ENCODE measurements at places on chromosomes 6 and 20.

- DNase-seq, result no peak
Observed at GRCh38 chr6:11810039-11810541, 31.5 kb upstream of the ADTRP start.

DNA sequence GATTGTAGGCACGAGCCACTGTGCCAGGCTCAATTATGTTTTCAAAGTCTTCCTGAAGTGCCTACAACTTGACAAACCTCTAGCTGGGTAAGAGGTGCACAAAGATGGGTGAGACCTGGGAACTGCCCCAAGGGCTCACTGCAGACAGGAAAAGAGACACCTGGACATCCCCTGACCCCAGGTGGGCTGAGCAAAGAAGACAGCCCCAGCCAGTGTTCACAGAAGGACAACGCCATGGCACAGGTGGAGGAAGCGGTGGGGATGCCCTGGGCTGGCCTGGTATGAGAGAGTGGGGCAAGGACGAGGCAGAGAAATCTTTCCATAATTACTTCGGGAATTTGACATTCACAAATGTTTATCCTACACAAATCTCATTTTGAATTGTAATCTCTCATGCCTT lies 278.9 kb downstream of the SMOC2 start:
- no peak for DNase-seq

GRCh38 chr6:129342796-129343195 lies 367.2 kb downstream of the ARHGAP18 start:
- DNase-seq, result no peak

GRCh38 chr6:15061180-15061641 lies 184.7 kb upstream of the JARID2 start:
- no peak for DNase-seq

- peak; percentile 83 for DNase-seq
Observed at GRCh38 chr20:62832212-62832922, 15.5 kb downstream of the COL9A3 start.

DNA sequence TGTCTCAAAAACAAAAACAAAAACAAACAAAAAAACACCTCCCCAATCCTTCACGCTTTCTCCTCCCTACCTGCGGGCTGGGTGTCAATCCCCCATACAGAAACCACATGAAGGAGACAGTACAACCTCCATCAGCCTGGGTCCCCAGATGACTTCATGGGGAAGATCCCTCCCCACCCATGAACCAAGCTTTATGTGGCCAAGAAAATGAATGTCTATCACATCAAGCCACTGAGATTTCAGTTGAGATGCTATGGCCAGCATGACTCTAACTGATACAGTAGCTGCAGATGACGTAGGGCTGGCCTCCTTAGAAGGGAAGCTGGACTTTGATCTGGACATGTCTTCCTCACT lies 21.2 kb upstream of the BNIP5 start:
- DNase-seq, result no peak

DNA sequence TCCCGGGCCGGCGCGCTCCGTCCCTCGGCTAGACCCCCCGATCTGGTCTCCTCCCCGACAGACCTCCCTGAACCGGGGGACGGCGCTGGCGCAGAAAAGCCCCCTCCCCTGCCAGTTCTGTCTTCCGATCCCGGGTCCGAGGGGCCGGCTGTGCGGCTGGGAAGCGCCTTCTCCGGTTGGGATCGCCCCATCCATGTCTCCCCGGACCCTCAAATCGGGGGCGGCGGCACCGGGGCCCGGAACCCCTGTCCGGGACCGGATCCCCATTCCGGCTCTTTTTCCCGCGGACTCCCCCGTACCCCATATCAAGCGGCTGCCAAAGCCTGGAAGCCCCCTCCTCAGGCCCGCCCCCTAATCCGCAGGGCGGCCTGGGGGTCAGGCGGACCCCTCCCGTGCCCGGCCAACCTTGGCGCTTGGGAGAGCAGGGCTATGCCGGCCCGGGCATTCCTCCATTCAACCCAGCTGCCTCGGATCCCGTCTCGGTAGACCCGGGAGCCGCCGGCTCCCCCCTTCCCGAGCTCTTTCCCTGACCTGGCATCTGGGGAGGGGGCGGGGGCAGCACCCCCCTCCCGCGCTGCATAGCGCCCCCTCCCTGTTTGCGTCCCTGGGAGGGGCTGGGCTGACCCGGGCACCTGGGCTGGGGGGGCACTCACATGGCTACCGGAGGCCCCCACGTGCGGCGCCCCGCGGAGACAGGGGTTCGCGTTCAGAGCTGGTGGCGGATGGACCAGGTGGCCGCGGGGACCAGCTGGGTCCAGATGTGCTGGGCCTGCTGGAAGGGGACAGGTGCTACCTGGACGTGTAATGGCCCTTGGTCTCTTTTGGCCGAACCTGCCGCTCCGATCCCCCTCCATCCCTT lies 643 bp downstream of the DLGAP4 start:
- DNase-seq, result no peak

GRCh38 chr20:44342248-44342647 lies 5.4 kb downstream of the R3HDML start:
- DNase-seq, result no peak

DNA sequence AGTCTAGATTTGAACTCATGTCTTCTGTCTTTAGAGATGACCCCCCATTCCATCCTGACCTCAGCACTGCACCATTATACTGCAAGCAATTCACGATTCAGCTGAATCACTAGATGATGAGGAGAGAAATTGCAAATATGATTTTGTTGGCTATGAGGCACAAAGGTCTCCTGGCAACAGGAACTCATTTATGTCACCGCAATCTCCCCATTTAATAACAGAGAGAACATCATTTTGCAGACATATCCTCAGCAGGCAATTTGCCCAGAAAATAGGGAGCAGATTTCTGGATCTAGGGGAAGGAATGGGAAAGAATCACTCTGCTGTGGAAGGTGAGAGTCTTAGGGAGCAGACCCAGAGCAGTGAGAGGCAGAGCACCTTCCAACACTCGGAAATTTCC lies 303.0 kb downstream of the PAX1 start:
- DNase-seq, result no peak

- no peak for DNase-seq
Observed at GRCh38 chr6:131807644-131808459, at the start of gene ENPP1. ENPP1 (plus strand) TSS chr6:131808020; CDS start chr6:131808036, 16 bp downstream.

- no peak for DNase-seq
Observed at GRCh38 chr6:159608961-159609651, 83.9 kb downstream of the SOD2 start.

DNA sequence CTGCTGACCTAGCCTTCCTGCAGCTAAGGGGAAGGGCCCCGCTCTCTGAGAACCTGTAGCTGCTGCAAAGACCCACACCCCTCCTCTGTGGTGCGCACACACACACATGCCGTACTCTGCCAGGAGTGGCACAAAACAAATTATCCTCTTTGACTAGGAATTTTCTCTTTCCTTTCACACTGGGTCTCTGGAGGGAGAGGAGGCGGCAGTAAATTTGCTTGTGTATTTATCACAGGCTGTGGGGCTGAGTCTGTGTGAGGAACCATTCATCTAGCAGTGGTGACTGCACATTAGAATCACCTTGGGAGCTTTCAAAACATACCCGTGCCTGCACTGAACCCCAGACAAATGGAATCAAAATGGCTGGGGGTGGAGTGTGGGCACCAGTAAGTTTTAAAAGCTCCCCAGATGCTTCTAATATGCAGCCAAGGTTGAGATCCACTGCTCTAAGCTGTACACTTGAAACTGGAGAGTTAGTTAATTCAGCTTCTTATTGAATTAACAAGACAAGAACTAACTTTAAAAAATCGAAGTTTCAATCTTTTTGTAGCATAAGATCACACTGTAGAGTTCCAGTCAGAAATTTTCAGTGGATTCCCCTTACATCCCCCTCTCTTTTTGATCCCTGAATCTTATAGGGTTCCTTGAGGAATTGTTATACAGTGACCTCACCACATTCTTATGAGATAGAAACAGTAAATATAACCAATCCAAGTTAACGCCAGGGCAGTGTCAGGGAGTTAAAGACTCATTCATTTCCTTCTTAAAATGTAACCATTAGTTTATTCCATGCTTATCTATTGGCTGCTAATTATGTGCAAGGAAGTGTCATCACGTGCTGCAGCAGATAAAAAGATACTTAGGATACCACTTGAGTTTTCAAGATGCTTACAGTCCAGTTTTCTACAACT lies 29.8 kb upstream of the GMDS start:
- no peak for DNase-seq

DNA sequence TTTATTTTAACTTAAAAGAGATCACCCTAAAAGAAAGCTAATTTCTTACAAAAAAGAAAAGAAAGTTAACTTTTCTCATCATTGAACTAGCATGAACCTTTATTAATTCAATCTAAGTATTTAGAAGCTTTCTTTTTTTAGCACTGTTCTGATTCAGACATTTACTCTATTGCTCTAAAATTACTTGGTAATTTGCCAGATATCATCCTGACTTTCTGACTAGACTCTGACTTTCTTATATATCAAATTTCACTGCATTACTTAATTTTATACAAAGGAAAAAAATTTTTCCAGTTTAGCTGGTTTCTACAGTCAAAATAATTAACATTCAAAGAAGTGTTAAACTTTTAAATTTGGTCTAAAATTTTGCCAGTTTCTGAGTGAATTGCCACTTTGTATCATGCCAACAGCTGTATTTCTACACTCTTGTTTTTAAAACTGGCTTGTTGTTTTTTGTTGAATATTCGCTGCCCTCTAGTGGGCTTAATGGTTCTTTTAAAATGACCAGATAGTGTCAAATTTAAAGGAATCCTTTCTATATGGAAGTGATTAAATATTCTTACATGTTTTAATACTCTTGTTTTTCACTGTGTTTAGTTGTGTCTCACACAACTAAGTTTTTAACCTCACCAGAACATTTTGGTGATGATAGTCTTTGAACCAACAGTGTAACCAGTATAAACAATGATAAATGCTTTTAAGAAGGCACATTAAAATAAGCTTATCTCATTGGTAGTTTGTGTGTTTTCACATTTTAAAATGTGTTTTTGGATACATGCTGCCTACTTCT lies 102.0 kb downstream of the POPDC3 start:
- peak; percentile 2 for DNase-seq

DNA sequence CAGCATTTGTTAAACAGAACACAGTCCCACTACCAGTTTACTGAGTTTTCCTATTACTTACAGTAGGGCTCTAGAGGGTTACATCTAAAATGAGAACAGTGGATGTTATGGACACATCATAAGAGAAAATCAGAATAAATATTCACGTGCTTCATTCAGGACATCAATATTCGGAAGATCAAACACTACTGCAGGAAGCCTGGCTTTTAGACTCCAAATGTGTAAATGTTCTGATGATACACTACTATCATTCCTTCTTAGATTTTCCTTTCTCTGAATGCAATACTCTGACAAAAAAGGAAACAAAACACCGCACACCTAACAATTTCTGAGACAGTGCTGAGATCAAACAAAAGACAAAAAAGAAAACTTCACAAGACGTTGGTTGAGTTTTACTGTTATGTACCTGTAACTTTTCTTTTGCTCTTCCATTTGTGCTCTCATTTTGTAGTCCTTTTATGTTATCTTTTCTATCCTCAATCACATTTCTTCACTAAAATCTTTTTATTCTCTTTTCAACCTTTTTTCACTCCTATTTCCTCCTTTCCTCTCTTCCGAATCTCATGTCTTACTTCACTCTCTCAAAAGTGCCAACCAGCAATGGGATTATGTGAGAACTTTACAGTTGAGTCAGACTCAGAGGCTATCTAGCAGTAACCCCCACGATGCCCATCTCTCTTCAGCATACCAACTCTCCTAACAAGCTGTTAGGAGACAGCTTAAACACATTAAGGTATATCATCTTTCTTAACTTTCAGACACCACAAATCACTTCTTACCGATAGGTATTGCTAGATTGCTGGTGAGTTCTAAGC lies 1.7 kb downstream of the FAM184A start:
- no peak for DNase-seq

DNA sequence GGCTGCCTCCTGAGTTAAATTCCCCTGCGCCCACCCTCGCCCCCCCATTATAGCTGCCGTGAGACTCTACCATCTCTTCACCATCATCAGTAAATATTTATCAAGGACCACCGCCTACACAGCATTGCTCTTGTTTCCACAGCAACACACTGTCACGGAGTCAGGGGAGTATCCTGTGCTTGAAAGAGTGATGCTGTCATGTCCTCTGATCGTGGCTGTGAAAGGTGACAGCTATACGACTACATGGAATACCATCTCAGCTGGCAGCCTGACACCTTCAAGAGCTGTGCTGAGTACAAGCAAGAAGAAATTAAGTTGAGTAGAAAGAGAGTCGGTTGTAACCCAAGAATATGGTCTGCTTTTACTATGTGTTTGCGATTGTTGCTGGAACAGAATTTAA lies 3.4 kb downstream of the PTPRT start:
- no peak for DNase-seq

GRCh38 chr20:8509809-8510208 lies 377.7 kb downstream of the PLCB1 start:
- DNase-seq, result no peak

DNA sequence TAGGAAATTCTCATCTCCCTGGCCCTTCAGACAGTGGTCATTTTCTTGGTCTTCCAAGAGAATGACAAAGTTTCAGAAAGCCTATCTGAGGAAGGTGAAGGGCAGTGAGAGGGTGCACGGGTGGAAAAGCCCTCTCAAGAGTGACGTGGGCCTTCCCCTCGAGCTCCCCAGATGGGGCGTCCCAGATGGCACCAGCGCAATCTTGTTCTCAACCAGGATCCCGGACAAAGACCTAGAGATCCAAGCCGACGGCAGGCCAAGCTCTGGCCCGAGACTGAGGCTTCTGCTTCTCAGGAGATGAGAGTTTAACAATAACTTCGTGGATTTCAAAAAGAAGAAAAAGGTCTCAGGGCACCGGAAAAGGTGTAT lies 797 bp upstream of the ZNF133 start:
- DNase-seq, result no peak

GRCh38 chr20:47305667-47306066 lies 50.8 kb downstream of the ZMYND8 start:
- no peak for DNase-seq

GRCh38 chr6:33578164-33578563 lies 1.9 kb downstream of the BAK1 start:
- no peak for DNase-seq

All from GF-D8 (cell line).